GDM1 (cell line): ENCODE measurements at places on chromosomes 1 and 21.

DNA sequence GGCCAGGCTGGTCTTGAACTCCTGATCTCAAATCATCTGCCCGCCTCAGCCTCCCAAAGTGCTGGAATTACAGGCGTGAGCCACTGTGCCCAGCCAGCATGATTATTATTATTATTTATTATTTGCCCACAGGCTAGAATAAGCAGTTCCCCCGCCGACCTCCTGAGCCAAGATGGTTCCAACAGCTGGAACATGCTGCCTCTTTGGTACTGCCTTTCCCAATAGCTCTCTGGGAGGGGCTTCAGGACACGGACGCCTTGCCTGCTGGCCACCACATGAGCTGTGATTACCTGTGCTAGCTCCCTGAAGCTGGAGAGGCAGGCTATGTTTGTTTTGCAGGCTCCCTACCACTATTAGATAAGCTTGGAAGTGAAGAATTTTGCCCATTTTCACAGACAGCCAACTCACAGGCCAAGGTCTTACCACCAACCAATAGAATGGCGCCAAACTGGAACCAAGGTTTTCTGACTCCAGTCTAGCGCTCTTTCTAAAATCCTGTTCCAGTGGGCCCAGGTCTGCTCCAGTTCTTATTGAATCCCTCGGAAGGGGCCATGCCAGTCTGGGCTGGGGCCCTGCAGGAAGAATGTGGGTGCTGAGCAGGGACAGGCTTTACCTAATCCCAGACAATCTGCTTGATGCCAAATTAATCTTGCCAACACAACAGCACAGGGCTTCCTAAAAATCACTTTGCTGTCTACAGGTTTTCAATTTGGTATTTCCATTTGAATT lies 2.1 kb upstream of the GPR61 start:
- DNase-seq, result no peak

DNA sequence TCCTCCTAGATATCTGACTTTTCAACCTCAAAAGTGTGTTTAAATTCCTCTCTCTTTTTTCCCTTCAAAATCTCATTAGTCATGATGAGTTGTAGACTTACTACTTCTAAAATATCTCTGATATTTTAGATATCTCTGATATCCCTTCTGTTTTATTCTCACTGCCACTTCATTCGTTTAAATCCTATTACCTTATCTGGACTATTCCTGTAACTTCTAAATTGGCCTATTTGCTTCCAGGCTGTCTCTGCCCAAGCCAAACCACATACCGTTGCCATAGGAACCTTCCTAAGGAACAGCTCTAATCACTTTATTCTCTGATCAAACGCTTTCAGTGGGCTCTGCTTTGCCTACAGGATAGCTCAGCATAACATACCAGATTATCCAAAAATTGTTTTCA lies 333.1 kb upstream of the CHRM3 start:
- no peak for DNase-seq

DNA sequence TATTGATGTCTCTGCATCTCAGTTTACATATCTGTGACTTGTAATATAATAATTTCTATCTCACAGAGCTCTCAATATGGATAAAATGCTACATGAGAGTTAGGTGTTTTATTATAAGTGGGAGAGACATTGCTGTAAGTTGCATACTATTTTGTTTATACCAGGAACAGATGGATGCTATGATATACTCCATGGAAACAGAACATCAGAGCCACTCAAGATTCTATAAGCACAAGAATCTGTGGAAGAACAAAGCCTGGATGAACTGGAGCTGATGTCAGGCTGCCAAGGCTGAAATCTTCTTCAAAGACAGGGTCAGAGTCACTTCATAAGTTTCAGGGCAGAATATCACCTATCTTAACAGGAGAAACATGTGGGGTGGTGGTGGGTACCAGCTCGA lies 30.2 kb downstream of the DUSP10 start:
- no peak for DNase-seq

GRCh38 chr1:223224465-223224864 lies 81.4 kb upstream of the TLR5 start:
- no peak for DNase-seq

- no peak for DNase-seq
Measured at GRCh38 chr1:180646547-180646946, 14.7 kb downstream of the XPR1 start.

GRCh38 chr1:62037274-62037673 lies 157.4 kb upstream of the L1TD1 start:
- no peak for DNase-seq

DNA sequence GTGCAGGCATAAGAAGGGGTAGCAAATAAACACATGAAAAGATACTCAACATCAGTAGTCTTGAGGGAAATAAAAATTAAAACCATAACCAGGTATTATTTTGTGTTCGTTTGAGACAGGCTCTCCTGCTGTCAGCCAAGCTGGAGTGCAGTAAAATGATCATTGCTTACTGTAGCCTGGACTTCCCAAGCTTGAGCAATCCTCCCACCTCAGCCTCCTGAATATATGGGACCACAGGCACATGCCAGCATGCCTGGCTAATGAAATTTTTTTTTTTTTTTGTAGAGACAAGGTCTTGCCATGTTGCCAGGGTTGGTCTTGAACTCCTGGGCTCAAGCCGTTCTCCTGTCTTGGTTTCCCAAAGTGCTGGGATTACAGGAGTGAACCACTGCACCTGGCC lies 108.0 kb downstream of the DNM3 start:
- DNase-seq, result no peak
